ENCODE measurements at places on chromosomes 16 and 17.
A peak's percentile ranks its signal among the peaks of the same experiment; 100 is the strongest.

GRCh38 chr17:76276069-76276431 lies 10.9 kb downstream of the UBALD2 start:
- no peak for DNase-seq

- no peak for DNase-seq
Observed at GRCh38 chr17:47013341-47013740, 34.3 kb upstream of the RPRML start.

GRCh38 chr16:30523768-30524574 lies 2.4 kb downstream of the ZNF768 start:
- peak; percentile 23 for DNase-seq

- DNase-seq = no peak
Observed at GRCh38 chr17:50611634-50612033, 23.0 kb upstream of the ABCC3 start.

DNA sequence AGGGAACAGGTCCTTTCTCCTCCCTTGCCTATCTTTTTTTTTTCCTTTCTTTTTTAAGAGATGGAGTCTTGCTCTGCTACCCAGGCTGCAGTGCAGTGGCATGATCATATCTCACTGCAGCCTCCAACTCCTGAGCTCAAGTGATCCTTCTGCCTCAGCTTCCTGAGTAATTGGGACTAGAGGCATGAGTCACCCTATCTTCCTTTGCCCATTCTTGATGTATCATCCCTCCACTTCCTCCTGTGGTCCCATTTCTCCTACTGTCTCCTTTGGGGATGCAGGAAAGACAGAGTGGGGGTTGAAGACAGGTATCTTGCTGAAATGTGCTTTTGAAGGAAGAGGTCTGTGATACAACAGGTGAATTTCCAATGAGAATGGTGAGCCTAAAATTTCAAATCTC lies 5.5 kb downstream of the MYO19 start:
- DNase-seq = no peak

DNA sequence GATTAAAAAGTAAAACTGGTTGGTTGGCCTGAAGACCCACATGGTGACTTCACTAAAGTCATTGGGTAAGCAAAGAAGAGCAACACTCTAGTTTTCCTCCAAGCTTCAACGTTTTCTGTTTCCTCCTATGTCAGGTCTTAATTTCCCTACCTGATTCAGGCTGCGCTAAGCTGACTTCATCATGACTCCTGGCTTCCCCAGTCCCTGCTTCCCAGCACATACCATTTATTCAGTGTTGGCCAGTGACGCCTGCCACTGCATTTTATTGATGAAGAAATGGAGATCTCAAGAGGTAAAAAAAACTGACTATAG lies 645.3 kb downstream of the WWOX start:
- no peak for DNase-seq
